RCC 7860 (cell line): ENCODE measurements at places on chromosomes 12 and 14.

GRCh38 chr14:81784084-81784483 is 250.4 kb upstream of the SEL1L start:
- DNase-seq = no peak

DNA sequence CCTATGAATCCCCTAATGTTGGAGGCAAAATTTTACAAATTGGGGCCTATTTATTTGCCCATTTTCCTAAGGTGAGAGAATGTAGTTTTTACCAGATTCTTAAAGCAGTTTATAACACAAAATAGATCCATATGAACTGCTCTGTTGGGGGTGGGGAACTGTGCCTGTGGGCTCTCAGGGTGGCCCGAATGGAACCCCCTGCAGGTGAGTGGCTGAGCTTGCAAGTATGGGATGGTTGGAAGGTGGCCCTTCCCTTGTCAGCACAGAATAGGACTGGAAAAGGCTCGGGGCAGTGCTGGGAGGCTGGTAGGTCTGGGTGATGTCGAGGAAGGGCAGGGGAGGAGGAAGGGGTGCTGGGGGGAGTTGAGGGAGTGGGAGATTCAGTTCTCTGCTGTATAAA is 4.9 kb downstream of the VSX2 start:
- DNase-seq = no peak

GRCh38 chr14:101985957-101986356 is 21.6 kb downstream of the DYNC1H1 start:
- no peak for DNase-seq

- no peak for DNase-seq
Measured at GRCh38 chr12:64273527-64274403, 51.7 kb upstream of the KICS2 start.

DNA sequence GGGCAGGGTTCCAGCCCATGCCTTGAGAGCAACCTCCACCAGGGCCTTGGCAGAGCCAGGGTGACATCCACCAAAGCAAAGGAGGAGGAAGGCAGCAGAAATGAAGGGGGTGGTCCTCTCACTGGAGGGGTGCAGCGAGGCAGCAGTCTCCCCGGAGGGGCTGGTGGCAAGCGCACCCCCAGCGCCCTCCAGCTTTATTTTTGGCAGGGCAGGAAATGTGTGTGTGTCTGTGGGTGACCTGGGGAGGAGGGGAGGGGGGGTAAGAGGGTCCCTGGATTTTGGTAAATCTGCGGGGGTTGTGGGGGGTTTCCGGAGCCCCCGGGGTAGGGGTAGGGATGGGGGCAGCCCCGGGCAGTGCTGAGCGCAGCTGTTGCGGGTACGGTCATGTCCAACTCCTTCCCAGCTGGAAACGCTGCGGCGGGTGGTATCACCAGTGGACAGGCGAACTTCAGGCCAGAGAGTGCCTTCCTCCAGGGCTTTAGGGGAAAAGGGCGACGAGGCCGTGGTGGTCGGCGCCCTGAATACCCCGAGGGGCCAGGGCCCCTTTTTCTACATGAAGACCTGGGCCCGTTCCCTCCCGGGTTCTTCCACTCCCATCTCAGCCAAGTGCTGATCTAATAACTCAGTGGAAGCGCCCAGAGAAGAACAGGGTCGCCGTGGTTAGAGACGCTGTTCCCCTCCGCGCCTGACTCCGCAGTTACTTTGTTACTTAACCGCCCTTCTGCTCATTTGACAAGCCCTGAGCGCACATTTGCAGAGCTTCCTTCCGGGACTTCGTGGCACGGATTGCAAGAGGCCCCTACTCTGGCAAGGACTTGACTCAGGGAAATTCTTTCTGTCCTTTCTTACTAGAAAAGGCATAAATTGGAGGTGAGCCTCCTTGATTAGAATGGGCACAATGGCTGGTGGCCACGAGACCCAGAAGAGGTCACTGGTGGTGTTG is 55.2 kb downstream of the FOS start:
- no peak for DNase-seq

- DNase-seq = no peak
Measured at GRCh38 chr14:91569301-91569700, 59.2 kb upstream of the PPP4R3A start.

- DNase-seq = no peak
Measured at GRCh38 chr12:124435806-124436345, 131.5 kb downstream of the NCOR2 start.

DNA sequence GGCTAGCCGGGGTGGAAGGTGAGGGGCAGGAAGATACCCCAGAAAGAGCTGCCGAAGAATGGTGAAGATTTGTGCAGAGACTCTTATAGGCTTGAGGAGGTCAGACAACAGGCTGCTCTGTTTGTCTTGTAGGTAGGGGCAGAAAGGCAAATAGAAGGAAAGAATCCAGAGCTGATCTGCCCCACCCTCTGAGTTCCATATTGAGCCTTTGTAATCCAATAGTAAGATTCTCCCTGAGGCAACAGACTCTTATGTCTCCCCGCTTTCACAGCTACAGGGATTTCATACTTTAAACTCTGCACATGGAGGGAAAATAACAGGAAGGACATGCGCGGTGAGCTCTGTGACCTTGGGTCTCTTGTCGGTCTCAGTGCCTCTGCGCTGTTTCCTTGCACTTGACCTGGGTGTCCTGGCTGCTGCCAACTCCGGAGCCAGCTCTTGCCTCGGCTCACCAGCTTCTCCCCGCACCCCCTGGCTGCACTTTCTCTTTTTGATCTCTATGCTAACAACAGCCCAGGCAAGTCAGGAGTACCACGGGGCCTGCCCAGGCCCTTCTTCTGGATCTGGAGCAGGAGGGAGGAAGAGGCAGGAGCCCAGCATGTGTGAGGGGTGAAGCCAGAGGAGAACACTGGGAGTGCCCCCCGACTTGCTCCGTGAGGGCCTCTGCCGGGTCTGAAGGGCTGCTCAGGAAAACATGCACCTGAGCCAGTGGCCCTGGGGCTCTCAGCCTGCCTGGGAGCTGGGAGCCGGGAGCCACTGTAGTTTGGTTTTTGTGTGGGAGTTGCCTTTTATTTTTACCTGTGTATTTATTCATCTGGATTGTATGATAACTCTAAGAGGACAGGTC is 75.8 kb downstream of the PPP1R36 start:
- DNase-seq = no peak

- DNase-seq = no peak
Measured at GRCh38 chr12:46208370-46208769, 60.5 kb downstream of the SLC38A1 start.

DNA sequence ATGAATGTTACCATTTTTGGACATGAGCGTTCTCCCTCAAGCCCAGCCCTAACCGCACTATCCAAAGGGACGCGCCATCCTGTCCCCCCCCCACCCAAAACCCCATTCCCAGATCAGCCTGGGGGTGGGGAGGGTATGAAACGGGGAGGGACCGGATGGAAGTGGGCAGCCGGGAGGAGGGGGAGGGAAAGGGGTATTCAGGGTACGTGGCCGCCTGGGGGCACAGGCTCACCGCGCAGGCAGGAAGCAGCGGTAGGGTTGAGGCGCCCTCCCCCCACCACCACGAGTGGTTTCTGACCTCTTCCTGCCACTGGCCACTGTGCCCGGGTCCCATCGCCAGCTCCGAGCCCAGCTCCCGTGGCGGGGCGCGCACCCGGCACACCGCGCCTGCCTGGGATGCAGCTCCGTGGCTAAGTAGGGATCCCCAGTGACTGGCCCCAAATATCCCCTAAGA is 1.4 kb downstream of the ACTN1 start:
- DNase-seq = peak; percentile 71

GRCh38 chr14:94008234-94008633 is 11.1 kb downstream of the CCDC197 start:
- DNase-seq = no peak

GRCh38 chr14:59768855-59769375 is 101.7 kb downstream of the RTN1 start:
- DNase-seq = no peak

GRCh38 chr12:124399622-124400021 is 104.7 kb downstream of the RFLNA start:
- DNase-seq = no peak

GRCh38 chr12:121128908-121129810 is 3.5 kb upstream of the P2RX7 start:
- no peak for DNase-seq
